NCI-H2171 (cell line): ENCODE measurements at places on chromosomes 12 and 14.

DNA sequence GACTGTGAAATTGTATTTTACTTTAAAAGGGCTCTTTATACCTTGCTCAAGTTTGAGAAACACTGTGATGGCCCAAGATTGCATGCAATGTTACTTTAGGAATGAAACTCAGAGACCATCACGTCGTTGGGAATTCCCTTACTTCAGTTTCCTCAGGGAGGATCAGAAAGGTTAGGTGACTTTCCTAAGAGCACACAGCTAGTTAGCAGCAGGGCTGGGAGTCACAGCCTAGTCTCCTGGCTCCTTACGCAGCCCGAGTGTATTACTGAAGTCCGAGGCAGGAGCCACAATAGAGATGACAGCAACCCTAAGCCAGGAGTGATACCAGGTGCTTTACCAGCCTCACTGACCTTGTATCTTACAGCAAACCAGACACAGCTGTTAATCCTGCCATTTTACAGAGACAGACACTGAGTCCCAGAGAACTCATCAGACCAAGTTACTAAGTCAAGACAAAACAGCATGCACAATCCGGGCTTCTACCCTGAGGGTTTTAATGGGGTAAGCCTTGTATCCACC, 67.0 kb downstream of the RBM19 start:
- DNase-seq: no peak

GRCh38 chr12:104219908-104220404, 4.4 kb downstream of the TXNRD1 start:
- peak; percentile 31 for DNase-seq

DNA sequence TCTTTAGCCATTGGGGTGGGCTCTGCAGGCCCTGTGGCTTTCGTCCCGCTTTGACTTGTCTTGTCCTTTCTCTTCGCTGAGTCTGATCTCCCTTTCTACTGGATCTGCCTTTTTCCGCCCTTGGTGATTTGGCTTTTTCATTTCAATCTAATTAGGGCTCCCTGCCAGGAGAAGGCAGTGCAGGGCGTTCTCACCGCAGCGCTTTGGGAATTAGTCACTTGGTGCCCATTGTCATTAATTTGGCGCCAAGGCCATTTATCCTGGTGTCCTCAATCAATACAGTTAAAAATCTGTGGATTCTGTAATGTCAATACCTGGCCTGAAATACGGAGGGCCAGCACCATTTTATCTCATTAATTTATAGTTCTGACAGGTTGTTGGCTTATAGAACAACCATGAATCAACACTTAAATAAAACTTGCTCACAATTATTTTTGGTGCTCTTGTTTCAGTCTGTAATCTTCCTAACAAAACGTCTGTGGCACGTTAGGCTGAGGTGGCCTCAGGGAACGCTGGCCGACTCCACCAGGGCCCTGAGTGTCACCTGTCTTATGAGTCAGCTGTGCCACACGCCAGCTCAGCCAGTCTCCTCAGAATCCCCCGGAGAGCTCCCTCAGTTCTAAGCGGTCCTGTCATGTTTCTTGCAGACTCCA, 115.7 kb downstream of the BEGAIN start:
- DNase-seq: peak; percentile 94

- DNase-seq: no peak
Observed at GRCh38 chr12:89311703-89312293, 40.5 kb downstream of the DUSP6 start.

DNA sequence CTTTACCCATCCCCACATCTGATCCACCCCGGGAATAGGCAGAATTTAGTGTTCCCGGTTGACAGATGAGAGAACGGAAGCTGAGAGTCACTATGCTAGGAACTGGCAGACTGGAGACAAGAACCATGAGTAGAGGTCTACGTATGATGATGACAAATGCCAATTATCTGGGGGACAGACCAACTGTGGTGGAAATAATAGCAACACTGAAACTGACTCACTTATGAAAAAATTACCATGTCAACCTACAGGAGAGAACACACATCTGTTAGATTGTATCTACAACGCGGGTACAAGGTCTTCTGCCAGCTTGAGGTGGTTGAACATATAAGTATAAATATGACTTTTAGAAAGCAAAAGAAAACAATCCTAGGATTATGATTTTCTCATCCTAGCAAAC, 15.4 kb upstream of the SELPLG start:
- DNase-seq: no peak

GRCh38 chr12:58196971-58197370, 255.6 kb downstream of the ATP23 start:
- DNase-seq: no peak

- no peak for DNase-seq
Observed at GRCh38 chr12:93126069-93126474, 197.0 kb upstream of the EEA1 start.

- no peak for DNase-seq
Observed at GRCh38 chr14:53260286-53260685, 107.2 kb upstream of the DDHD1 start.

DNA sequence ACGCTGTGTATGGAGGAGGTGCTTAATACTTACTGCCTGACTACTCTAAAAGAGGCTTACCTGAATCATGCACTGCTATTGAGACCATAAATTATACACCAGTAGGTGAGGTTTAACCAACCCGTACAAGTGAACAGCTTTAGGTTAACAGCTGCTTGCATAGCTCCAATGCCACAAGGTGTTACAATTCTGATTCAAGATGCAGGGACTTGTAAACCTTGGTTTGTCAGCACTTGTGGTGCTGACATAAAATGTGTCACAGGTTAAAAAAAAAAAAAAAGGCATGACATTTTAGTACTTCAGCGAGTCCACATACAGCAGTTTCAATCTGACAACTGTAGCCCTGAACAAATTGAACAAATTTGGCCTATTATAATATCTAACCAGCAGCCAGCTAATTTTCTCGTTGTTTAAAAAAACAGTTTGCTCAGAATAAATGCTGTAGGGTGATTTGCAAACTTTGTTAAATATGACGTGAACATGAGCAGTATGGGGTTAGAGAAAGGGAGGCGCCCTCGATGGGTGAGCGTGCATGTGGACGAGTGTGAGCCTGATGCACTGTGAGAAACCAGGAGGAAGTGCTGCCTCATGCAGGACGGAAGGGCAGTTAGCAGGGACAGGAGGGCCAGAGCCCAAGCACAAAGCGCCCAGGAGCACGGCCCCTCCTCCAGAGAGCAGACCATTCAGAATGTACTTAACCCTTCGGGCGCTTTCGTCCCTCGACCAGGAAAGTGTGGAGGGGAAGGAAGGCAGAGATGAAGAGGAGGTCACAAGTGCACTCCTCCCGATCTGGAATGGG, 44.7 kb downstream of the TCHP start:
- DNase-seq: no peak

DNA sequence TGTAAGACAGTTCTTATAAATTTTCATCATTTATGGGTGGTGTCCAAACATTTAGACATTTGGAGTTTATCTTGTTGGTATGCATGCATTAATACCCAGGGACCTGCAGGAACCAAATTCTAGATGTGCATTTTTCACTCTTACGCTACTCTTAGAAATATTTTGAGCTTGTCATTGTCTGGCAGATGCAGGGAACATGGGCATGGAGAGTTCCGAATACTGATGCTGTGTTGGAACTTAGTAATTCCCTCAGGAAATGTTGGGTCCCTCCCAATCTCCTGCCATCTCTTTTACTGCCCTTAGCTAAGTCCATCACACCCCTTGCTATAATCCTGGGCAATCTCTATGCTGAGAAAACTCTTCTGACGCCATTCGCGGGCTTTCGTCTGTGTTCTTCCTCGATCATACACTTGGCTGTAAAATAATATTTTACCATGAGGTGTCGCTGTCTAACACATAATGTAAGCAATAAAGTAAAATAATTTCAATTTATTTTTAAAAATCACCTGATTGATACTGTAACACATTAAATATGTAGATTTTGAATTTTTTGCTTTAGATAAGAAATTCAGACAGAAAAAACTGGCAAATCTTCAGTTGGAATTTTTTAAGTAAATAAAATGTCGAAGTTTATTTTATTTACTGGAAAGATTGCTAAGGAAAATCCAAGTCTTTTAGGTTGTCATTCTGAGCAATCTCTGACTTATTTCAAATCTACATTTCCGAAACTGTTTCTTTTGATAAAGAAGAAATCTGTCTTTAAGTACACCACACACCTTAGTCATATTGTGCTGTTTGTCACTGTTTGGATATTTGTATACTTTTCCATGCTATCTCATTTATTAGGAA, 304.1 kb upstream of the SSTR1 start:
- DNase-seq: peak; percentile 30

DNA sequence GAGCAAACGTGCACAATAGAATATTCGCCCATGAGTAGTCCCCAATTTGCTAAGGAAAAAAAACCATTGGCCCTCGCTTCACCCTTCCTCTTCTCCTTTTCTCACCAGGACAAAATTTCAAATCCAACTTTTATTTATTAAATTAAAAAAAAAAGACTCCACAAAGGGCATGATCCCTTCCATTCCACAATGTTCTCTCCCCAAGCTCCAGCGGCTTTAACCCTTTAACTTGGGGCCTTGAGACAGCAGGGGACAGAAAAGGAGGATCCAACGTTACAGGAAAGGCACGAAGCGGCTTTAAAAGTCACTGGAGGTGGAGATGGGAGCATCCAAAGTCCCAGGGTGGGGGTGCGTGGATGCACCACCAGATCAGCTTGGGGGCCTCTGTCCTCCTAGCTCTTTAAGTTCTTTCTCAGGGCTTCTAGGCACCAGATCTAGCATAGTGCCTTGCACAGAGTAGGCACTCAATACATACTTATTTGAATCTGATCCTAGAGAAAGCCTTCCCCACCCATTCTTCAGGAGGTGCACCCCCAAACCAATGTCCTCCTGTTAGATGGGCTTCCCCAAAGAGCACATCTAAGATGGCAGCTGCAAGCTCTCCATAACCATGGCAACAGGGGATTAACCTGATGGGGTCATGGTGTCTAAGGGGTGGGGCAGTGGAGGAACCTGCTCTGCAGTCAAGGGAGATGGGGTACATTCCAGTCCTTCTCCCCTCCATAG, 5.2 kb upstream of the AAAS start:
- DNase-seq: no peak

GRCh38 chr14:89899917-89900663, 54.4 kb downstream of the EFCAB11 start:
- no peak for DNase-seq

- DNase-seq: no peak
Observed at GRCh38 chr12:57458665-57459054, 925 bp upstream of the GLI1 start.

- DNase-seq: no peak
Observed at GRCh38 chr14:38561657-38562056, 305.8 kb upstream of the CLEC14A start.

GRCh38 chr12:65389436-65389835, 111.0 kb downstream of the MSRB3 start:
- no peak for DNase-seq

DNA sequence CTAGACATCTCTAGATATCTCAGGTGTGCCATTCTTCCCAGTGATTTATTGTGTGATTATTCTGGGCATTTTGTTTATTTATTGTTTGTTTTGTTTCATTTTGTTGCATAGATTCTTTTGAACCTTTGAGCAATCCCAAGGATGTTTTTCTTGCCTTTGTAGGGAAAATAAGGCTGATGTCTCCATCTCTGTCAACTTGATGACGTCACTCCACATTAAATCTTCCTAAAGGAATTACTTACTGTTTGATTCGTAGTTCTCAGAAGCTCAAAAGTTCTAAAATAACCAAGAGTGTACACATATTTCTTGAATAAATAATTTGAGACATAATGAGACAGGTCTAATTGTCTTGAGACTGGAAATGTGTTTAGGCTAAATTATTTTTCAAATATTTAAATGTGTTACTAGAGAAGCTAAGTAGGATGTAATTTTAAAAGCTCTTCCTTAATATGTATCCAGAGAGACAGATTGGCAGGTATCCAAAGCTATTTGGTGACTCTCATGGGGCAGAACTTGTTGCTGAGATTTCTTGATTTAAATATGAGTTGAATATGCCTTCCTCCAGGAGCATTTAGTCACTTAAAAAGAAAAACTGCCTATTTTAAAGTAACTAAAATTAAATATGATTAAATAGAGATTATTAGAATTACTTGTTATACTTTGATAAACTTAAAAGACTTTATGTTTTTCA, 128.7 kb downstream of the CNTN1 start:
- DNase-seq: peak; percentile 66

- DNase-seq: no peak
Observed at GRCh38 chr12:69068448-69068847, 135.5 kb upstream of the CPM start.

DNA sequence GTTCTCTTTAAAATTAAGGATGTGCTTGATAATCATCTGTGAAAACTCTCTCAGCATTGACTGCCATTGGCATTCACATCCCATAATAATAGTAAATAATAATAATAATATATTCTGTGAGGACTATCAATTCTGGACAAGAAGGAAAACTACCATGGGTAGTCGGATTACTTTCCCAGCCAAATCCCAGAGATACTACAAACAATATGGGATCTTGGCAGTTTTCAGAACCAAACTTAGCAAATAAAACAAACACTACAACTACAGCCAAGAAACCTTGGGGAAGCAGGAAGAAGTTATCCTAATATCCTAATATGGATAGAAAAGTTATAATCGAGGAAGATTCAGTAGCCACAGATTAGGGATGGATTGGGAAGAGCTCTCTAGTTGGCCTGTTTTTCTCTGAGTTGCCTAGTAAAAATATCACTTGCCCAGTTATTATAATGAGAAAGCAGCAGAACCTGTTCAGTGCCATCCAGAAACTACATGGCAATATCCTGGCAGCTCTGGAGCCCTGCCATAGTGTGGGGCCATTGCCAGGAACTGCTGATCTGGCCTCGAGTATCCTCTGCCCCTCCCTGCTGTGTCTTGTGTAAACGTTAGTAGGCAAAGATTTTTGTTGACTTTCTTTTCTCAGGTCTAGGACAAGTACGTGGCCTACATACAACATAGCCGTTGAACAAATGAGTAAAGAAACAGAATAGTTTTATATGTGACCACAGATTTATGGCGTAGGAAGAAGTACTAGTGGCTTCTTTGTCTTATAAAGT, 193.5 kb downstream of the SLC2A13 start:
- no peak for DNase-seq

GRCh38 chr14:80223696-80224465, 12.6 kb upstream of the DIO2 start:
- no peak for DNase-seq

GRCh38 chr14:75803765-75804164, 142.7 kb downstream of the TTLL5 start:
- DNase-seq: no peak

DNA sequence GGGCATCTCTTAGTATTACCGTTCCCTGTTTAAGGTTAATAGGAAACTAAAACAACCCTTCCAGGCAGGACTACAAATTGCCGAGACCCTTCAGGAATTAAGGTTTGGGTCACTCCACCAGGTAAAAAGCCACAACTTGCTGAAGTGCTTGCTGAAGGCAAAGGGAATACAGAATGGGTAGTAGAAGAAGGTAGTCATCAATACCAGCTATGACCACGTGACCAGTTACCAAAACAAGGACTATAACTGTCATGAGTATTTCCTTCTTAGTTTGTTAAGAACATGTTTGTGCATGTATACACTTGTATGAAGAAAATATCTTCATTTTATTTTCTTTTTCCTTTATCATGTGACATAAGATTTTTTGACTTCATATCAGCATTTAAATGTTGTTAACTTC, 578.7 kb upstream of the FBXO33 start:
- DNase-seq: no peak
